ENCODE measurements at places on chromosomes 3 and 15. TPM values are rescaled to one million over a fixed set of nuclear protein-coding genes. Genes with fewer than 3 reads are reported as not detected.

Gene TMEM207
- not detected for total RNA-seq

GRCh38 chr3:2510591-2511145 is 412.0 kb downstream of the CNTN4 start:
- no peak for DNase-seq

DNA sequence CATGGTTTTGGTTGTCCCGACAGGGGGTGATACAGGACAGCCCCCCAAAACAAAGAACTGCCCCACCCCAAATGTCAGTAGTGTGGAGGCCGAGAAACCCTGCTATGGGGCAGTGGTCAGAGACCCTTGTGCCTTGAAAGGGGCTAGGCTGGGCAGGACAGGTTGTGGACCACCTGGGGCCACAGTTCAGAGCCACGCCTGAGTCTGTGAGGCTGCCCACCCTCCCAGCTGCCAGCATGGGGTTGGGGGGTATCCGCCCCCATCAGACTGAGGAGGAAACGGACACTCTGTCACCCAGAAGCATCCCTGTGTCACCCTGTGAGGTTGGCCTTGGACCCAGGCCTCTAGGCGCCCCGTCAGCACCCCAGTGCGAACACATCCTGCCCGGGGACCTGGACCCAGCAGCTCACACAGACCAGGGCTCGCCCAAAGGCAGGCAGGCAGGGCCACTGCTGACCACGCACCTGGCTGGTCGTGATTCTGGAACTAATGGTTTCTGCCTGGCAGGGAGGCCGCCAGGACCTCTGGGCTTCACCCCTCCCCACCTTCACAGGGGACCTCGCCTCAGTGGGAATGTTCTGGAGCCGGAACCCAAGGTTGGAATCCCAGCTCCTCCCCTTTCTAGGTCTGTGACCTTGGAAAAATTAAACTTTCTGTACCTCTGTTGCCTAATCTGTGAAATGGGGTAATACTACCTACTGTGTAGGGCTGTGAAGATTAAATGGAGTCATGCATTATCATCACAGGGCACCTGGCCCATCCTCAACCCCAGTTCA is 1.4 kb downstream of the SLC41A3 start:
- DNase-seq: no peak

DNA sequence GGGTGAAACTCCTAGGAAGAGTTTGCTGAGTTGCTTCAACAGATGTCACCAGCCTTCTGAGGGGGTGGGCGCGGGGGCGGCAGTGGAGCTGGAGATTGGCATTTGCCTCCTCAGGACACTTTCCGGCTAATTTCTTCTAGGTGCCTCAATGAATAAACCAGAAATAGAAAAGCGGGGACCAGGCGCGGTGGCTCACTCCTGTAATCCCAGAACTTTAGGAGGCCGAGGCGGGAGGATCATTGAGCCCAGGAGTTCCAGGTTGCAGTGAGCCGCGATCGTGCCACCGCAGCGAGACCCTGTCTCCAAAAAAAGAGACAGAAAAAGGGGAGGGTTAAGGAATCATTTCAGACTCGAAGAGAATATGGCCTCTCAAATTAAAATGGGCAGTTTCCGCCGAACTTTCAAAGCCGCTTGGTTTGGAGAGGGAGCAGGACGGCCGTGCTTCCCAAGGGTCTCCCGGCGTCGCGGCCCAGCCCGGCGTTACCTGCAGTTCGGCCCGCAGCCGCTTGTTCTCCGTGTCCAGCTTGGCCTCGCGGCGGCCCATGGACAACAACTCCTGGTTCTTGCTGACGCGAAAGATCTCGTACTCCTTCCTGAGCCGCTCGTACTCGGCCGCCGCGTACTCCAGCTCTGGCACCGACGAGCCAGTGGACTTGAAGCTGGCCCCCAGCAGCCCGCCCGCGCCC is 587 bp downstream of the NPHP3 start:
- DNase-seq: no peak

- no peak for DNase-seq
Measured at GRCh38 chr3:151011427-151011826, 38.9 kb upstream of the CLRN1 start.

Gene C3orf20
- 0.22 TPM for total RNA-seq

GRCh38 chr15:78691851-78692421 is 50.9 kb upstream of the CHRNB4 start:
- DNase-seq: no peak

- no peak for DNase-seq
Measured at GRCh38 chr3:117531078-117531767, 821.6 kb downstream of the TUSC7 start.

DNA sequence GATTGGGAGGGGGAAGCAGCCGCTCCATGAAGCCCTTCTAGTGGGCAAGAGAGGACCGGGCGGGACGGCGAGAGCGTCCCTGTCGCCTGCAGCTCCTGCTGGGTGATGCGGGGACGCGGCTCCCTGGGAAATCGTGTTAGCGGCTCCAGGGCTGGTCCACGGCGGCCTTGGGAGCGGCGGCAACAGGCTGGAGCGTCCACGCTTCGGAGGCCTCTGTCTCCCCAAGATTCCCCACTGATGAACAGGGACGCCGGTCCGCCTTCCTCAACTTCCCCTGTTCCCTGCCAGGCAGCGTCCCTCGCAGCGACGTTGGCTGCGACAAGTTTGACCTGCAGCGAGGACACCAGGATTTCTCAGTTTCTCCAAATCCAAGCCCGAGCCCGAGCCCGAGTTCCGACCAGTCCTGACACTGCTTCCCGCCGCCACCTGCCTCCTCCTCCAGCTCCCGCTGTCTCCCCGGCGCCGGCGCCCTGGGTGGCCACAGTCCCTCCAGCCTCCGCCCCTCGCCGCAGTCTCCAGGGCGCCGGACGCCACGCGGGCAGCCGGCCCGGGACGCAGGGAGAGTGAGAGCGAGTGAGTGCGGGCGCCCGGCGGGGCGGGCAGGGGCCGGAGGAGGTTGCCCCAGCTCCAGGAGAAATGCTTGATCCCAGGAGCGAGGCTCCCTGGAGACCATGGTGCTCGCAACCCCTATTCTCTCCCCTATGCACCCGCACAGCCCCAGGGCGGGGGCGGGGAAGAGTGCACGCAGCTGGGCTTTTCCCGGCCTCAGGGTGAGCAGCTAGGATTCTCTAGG is 78.1 kb upstream of the RNF7 start:
- no peak for DNase-seq

DNA sequence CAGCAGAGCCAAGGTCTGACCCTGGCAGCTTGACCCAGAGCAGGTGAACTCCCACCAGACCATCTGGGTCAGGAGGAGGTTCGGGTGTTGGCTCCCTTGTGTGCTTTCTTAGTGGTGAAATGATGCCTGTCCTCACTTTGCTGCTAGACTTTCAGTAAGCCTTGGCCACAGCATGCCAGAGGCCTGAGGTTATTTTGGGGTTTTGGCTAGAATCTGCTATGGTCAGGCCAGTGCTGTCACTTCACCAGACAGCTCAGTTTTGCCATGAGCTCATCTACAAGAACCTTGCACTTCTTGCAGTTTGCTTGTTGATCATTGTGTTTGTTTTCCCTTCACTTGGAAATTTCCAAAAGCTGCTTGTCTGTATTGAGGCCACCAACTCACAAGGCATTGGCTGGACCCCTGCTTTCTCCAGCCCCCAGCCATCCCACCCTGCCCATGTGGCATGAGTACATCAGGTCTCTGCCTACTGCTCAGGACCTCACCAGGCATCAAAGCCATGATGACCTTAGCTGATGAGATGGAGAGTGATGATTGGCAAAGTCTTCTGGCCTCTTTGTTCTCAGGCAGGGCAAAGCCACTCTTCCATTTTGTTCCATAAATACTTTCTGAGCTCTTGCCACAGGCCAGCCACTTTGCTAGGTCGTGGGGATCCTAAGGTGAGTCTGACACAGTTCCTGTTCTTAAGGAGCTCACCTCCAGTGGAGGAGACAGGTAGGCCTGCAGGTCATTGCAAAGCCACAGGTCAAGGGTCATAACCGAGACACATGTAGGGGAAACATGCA is 122.6 kb downstream of the ARNT2 start:
- DNase-seq: no peak

- DNase-seq: no peak
Measured at GRCh38 chr3:138947495-138948121, 591 bp downstream of the FOXL2NB start.

Measured in CD8-positive, alpha-beta T cell (primary cell).